ENCODE measurements at places on chromosomes 1 and 21.

DNA sequence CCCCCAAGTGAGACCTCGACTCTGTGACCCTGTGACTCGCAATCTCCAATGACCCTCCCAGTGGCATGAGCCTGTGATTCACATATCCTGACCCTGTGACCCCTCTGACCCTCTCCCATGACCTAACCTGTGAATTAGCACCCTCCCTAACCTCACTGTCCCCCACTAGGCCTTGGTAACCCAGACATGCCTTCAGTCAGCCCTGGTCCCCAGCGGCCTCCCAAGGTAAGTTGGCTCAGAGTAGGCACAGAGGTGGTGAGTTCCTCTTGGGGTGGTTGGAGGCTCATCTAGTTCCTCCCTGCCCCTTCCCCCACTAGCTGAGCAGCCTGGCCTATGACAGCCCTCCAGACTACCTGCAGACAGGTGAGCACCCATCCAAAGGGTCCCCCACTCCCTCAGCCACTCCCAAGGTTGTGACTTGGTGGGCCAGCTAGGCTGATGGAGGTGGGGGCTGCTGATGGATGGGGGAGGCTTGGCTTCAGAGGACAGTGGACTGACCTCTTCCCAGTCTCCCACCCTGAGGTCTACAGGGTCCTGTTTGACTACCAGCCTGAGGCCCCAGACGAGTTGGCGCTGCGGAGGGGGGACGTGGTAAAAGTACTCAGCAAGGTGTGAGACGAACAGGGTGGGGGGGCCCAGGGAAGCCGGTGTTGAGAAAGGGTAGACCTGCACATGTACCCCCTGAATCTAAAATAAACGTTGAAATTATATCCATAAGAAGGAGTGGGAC is 1.6 kb downstream of the SH3D21 start:
- DNase-seq, result no peak

GRCh38 chr1:50970509-50970887 is 453 bp downstream of the CDKN2C start:
- no peak for DNase-seq

DNA sequence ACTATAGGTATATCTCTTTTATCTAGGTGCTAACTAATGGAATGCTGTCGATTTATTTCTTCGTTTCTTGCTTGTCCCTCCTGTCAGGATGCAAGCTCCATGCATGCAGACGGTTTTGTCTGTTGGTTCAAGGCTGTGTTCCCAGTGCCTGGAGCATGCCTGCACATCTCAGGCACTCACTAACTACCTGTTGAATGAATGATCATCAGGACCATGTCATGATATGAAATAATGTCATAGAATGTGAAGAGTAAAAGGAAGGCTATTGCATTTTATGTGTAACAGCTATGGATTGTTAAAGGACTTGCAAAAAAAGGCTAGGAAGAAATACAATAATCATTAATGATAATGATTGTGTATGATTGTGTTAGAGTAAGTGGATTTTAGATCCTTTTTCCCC is 4.2 kb downstream of the GPR25 start:
- no peak for DNase-seq

DNA sequence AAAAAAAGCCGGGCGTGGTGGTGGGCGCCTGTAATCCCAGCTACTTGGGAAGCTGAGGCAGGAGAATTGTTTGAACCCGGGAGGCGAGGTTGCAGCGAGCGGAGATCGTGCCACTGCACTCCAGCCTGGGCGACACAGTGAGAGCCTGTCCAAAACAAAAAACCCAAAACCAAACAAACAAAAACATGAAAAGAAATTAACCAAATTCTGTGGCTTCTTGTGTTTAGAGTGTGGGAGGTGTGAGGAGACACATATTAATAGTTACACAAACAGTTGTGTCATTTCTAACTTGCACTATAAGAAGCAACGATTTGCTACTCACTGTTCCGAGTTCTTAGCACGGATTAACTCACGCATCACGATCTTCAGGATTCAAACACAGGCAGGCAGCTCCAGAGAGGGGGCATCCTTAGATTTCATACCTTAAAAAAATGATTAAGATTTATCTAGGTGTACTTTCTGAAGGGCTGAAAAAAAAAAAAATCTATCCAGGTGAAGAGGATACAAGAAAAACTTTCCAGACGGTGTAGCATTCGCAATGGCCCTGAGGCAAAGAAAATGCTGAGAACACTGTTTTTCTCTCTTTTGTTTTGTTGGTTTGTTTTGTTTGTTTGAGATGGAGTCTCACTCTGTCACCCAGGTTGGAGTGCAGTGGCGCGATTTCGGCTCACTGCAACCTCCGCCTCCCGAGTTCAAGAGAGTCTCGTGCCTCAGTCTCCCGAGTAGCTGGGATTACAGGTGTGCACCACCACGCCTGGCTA is 713 bp upstream of the HMGCL start:
- no peak for DNase-seq

DNA sequence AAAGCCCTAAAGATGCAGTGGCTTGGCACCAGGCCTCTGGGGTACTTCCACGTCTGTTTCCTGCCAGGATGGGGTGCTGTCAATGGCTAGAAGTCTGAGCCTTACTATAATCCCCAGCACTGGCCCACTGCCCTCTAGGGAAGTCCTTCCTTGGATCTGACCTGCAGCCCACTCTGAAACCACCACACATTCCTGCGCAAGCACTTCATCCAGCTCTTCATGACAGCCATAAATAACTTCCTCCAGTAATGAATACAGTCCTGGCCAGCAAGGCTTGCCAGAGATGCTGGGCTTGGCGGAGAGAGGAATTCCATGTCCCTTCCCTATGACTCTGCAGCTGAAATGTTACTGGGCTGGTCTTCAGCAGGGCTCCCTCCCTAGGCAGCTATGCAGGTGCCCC is 32.6 kb downstream of the ALPL start:
- DNase-seq, result no peak

GRCh38 chr1:157893686-157894085 is 52.1 kb upstream of the CD5L start:
- no peak for DNase-seq

DNA sequence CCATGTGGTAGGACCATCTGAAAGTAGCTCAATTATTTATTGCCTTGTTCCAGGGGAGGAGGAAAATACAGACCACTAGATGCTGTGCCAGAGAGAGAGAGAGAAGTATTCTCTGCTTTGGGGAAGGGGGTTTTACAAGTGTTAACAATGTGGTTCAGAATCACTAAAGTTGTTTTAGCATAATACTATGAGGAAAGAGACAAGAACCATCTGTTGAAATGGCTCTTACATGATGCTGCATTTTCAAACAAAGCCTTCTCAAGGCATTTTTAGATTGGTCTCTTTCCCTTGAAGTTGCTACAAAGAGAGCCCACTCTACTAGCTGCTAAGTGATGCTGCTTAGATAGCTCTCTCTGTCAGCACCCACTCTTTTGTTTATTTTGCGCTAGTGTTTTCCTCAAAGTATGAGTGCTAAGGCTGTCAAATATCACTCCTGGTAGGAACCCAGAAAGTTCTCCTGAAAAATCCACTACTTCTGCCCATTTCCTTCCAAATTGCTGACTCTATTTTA is 255.1 kb downstream of the NFIA start:
- DNase-seq, result no peak

DNA sequence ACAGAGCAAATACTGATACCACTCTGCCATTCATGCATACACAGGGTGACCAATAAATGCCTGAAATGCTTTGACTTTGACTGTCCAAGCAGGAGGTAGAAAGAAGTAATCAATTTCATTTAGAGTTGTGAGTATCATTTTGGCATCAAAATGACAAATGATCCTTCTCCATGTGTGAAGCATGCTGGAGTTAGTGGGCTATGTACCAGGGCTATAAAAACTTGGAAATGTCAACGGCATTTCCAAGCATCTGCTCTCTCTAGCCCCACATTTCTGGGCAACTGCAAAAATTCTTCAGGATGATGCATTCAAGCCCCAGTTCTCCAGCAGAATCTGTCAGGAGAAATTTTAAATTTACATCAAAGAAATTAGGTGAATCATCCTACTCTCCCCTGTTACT is 208.4 kb upstream of the PTBP2 start:
- no peak for DNase-seq

DNA sequence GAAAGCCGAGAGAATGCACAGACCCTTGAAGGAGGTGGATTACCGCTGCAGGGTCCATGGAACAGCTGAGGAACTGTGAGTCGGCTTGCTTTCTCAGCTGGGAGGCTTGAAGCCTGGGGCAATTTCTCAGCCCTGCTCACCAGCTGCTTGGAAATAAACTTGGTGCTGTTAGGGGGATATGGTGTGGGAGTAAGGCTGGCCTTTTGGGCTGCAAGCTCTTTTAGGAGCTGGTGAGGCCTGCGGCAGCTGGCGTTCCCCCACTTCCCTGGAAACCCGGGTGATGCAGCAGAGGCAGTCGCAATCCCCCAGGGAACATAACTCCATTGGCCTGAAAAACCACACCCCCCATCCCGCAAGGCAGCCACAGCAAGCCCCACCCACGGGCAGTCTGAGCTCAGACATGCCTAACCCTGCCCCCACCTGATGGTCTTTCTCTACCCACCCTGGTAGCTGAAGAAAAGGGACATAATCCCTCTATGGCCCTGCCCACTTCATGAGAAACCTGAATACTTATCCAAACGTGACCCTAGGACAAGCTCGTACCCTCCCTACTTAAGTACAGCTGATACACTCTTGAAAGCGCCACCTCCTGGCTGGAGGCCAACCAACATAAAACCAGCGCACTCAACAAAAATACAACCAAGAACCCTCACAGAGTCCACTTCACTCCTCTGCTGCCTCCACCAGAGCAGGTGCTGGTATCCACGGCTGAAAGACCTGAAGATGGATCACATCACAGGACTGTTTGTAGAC is 1995.8 kb downstream of the NCAM2 start:
- DNase-seq, result no peak

DNA sequence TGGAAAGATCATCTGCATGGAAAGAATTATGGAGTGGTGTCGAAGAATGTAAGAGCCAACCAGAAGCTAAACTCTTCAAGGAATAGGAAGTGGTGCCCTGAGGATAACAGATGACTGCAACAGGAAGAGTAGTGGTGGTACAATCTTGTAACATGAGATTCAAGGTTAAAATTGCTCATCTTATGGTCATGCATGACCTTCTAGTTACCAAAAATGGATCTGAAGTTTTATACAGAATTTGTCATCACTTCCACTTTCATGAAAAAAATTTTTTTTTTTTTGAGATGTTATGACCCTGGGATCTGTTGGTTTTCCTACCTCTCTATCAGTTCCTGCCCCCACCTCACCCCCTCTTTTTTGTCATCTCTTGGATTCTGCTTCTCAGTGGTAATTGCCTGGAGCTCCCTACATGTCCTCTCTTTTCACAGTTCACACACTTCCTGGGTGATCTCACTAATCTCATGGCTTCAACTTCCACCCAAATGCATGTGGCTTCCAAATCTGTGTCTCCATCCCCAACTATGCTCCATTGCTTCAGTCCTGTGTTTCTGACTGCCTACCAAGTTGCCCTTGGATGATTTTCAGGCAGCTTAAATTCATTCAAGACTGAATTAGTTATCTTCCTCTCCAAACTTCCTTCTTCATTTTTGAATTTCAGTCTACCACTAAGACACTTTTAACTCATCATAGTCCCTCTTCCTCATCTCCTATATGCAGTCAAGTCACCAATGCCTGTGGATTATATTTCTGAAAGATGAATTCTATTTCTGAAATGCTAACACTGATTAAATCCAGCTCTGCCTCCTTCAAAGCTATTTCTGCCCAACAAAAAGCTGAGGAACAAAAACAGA is 48.4 kb downstream of the SLAMF6 start:
- DNase-seq, result no peak

DNA sequence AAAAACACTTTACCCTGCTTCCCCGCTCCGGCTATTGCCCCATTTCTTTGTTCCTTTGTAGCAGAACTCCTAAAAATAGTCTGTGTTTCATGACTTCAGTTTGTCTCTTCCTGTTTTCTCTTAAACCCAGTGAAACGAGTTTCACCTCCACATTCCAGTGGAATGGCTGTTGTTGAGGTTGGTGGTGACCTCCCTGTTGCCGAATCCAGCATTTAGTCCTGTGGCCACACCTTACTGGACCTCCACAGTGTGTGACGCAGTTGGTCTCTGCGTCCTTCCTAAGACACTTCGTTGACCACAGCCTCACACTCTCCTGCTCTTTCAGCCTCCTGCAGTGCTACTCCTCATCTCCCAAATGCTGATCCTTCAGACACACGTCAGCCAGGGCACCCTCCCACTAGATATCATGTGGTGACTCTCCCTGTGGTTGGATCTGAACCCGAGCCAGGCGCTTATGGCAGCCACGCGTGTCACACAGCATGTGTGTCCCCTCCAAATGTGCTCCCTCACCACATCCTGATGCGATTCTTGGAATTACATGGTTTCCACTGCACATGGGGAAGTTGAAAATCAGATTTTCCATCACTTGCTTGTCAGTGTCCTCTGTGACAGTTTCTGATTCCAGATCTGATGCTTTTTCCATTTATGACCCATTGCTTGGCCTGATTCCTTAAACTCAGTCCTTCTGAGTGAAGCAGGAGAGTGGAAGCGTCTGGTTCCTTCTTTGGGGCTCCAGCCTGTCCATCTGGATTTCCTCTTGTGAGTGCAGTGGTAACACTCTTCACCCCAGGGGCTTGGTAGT is 99.1 kb upstream of the ARTN start:
- no peak for DNase-seq

- no peak for DNase-seq
Observed at GRCh38 chr21:46028573-46029091, 47.1 kb downstream of the COL6A1 start.

All from Ammon's horn (tissue), 1 donor.